ENCODE measurements at places on chromosomes 3 and 15.

DNA sequence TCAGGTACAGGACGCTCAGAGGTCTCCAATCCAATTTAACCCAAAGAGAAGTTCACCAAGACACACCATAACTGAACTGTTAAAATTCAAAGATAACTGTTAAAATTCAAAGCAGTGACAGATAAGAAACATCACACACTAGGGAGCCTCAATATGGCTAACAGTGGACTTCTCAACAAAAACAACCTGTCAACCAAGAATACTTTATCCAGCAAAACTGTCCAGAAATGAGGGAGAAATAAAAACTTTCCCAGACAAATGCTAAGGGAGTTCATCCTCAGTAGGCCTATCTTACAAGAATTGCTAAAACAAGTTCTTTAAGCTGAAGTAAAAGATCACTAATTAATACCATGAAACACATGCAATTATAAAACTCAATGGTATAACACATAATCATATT, 36.3 kb upstream of the MYLK start:
- no peak for DNase-seq

DNA sequence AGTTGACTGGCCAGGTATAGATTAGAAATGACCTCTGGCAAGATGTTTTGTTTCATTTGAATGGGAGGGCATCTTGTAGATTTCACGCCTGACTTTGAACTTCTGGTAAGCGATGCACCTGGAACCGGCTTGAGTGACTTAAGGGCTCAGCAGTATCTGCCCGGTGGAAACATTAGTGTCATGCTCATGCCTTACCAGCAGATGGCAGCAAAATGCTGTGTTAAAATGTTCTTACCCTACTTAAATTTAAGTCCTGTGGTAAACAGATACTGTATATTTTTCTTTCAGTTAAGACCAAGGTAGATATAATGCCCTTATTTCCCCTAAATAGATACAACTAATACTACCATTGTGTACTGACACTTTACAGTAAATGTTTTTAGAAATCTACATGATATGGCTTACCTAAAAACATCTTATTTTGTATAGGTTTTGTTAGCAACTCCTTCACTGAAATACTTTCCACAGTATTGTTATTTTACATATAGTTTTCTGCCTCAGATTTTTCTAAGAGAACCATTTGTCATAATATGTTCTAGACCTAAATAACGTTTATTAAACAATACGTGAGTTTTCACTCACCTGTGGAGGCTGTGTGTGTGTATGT, 25.5 kb downstream of the ASB7 start:
- peak; percentile 77 for DNase-seq

DNA sequence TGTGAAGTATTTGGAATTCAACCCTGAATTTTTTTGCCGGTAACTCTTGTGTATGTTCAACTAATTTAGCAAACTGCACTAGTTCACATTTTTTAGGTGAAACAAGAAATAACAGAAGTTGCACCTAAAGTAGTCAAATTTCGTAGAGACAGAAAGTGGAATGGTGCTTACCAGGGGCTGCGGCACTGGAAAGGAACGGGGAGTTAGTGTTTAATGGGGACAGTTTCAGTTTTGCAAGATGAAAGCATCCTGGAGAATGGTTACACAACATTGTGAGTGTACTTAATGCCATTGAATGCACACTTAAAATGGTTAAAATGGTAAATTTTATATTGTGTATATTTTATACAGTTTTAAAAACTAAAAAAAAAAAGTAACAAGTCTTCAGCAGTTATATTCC, 27.4 kb downstream of the PPARG start:
- no peak for DNase-seq

- no peak for DNase-seq
These were observed 237.4 kb downstream of the TLE3 start for GRCh38 chr15:69860321-69860720.

- DNase-seq, result no peak
These were observed 147.6 kb downstream of the DNAJB8 start for GRCh38 chr3:128319107-128319506.

- no peak for DNase-seq
These were observed 153.3 kb downstream of the ECT2 start for GRCh38 chr3:172903642-172904320.

GRCh38 chr3:167700046-167700445, 34.6 kb downstream of the PDCD10 start:
- DNase-seq, result no peak
